ENCODE measurements at places on chromosomes 5 and 9. TPM values are rescaled to one million over a fixed set of nuclear protein-coding genes. Genes with fewer than 3 reads are reported as not detected.

Gene SLCO6A1
- total RNA-seq, result not detected

Gene SPACA9
- 3.1 TPM for total RNA-seq

Gene GFI1B
- total RNA-seq, result not detected

Gene PCDHGA5
- total RNA-seq, result 1.3 TPM

Gene SUSD3
- total RNA-seq, result 1.1 TPM

Gene NUP155
- total RNA-seq, result 23.6 TPM

Gene ARL14EPL
- total RNA-seq, result 0.18 TPM

Gene SEC24A
- 16.9 TPM for total RNA-seq

Gene ZNF883
- 1.2 TPM for total RNA-seq

Gene LCN15
- total RNA-seq, result not detected

Gene IFNA2
- not detected for total RNA-seq

Gene SLC46A2
- total RNA-seq, result not detected

Gene MEIKIN
- total RNA-seq, result not detected

Gene GKAP1
- 1.3 TPM for total RNA-seq

Gene ANKRD31
- 0.14 TPM for total RNA-seq

Gene MAP1B
- total RNA-seq, result 29.7 TPM

Gene TMEFF1
- 0.57 TPM for total RNA-seq

Gene ARHGEF39
- 0.09 TPM for total RNA-seq

Gene BDP1
- total RNA-seq, result 15.8 TPM

Gene ENTREP1
- not detected for total RNA-seq

Gene CCL19
- not detected for total RNA-seq

Gene JAKMIP2
- 0.57 TPM for total RNA-seq

Gene TLE1
- 32.9 TPM for total RNA-seq

Gene SLC36A1
- 4.3 TPM for total RNA-seq

Gene ACTBL2
- total RNA-seq, result 1.1 TPM

Gene CAMK2A
- 0.71 TPM for total RNA-seq

Gene UBLCP1
- total RNA-seq, result 11.7 TPM

Gene PITX1
- total RNA-seq, result 208 TPM

Gene GRIA1
- under 0.01 TPM for total RNA-seq

Gene PCDHA9
- 0.18 TPM for total RNA-seq

Gene SLC6A19
- not detected for total RNA-seq

Gene PPP2R2B
- total RNA-seq, result 0.37 TPM

Gene TSSK1B
- total RNA-seq, result 0.09 TPM

Gene PCDHA2
- under 0.01 TPM for total RNA-seq

Gene OR1J2
- 0.14 TPM for total RNA-seq

Gene CENPP
- total RNA-seq, result 2.4 TPM

Gene LCN9
- total RNA-seq, result not detected

Gene SLC25A2
- 0.18 TPM for total RNA-seq

Gene ADGRD2
- total RNA-seq, result not detected

Gene PPP1R2B
- 0.09 TPM for total RNA-seq

Gene PDE6A
- not detected for total RNA-seq

Gene NIM1K
- total RNA-seq, result 2.7 TPM

Gene CER1
- not detected for total RNA-seq

Gene PFN3
- not detected for total RNA-seq

Gene FOXD1
- 0.28 TPM for total RNA-seq

Gene PCDHGA1
- 1.1 TPM for total RNA-seq

Gene BNC2
- total RNA-seq, result 27.5 TPM

Gene PCDHGA6
- total RNA-seq, result 3.2 TPM

Gene ARAP3
- total RNA-seq, result 2.6 TPM

Gene CCDC192
- total RNA-seq, result not detected

Gene CTNND2
- total RNA-seq, result not detected

Gene GHR
- total RNA-seq, result 3.8 TPM

Gene LCN10
- total RNA-seq, result not detected

Gene SERINC5
- 16.6 TPM for total RNA-seq

Gene MSMP
- total RNA-seq, result not detected

Gene COX7C
- 241 TPM for total RNA-seq

Gene SLC4A9
- not detected for total RNA-seq

Measured in smooth muscle cell of bladder (primary cell).